Lower leg skin (tissue), 4 donors: ENCODE measurements at places on chromosomes 16 and 17. TPM values are rescaled to one million over a fixed set of nuclear protein-coding genes. Genes with fewer than 3 reads are reported as not detected.

DNA sequence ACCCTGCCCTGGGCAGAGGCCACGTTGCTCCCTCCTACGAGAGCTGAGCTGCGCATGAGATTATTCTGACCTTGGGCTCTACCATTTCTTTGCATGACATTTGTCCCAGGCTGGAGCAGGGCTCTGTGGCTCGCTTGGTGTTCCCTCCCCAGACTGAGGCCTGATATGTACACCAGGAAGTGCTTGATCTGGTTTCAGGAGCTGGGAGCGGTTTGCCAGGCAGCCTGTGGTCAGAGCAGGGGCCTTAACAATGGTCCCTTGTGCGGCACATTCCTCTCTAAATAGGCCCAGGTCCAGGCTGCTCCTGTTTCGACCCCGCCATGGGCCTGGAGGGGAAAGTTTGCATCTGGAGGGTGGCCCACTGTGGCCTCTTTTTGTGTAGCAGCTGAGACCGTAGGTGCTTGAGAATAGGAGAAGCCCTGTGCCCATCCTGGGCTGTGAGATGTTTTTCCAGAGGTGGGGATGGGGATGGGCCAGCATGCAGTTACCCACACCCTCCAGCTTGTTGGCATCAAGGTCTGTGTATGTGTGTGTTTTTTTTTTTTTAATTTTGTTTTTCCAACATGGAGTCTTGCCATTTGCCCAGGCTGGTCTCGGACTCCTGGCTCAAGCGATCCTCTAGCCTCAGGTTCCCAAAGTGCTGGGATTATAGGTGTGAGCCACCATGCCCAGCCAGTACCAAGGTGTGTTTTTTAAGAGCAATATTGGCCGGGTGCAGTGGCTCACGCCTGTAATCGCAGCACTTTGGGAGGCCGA is 253.9 kb downstream of the SEC14L1 start:
- no peak for DNase-seq

The HP gene
- total RNA-seq: 1.3 TPM

- no peak for DNase-seq
Observed at GRCh38 chr16:87457061-87457611, 35.7 kb downstream of the ZCCHC14 start.

DNA sequence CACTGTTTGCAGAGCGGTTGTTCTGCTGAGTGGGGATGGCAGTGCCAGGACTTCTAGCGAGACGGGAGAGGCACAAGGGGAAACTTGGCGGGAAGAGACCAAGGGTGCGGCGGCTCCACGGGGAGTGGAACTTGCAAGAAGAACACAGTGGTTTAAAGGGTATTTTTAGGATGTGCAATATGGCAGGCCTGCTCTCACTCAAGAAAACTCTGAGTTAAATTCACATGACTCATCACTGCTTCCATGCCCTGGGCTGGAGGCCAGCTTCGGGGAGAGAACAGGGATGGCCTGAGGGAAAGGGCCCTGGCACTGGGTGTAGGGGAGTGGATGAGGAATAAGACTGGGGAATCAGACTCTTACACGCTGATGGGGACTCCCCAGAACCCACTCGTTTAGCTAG is 13.3 kb upstream of the CD300LD start:
- peak; percentile 93 for DNase-seq

The C1QTNF8 gene
- total RNA-seq: not detected
